ENCODE measurements at places on chromosomes 7 and 10.

DNA sequence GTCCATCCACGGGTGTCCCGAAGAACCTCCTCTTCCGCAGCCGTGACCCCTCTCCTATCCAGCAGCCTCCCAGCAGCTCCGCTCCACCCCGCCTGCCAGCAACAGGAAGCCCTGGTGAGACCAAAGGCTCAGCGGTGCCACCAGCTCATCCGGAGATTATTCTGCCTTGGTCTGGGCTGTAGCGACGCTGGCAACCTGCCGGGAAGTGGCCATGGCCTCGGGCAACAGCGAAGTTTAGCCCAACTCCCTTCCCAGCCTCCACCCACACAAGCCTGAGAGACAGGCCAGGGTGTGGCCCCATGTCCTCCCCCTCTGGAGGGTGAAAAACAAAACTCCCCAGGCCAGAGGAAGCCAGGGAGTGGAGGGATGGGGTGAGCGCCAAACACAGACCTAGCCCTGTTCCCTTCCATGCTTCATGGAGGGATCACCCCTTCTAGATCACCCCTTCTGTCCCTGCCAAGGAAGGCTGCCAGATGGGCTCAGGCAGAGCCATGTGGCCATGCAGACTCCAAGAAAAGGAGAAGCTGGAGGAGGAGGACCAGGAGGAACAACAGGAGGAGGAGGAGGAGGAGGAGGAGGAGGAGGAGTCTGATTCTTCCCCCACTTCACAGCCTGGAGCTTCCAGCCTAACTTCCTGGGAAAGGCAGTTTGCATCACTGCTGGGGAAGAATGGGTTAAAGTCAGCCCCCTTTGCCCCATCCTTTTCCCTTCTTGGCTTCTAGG, 918 bp downstream of the CALHM2 start:
- peak; percentile 34 for DNase-seq

DNA sequence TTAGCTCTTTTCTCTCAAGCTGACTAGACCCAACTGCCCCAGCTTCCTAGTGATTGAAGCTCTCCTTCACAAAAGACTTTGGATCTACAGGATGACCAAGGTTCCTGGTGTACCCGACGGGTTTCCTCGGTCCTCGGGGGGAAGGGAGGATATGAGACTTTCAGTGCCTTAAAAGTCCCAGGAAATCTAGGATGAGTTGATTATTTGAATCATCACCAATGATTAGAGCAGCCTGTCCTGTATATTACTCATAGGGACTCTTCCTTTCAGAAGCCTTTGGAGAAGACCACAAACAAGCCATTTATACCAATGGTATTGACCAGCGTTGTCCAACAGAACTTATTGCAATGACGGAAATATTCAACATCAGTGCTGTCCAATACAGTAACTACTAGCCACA, 6.1 kb upstream of the ACTA2 start:
- no peak for DNase-seq

- peak; percentile 48 for DNase-seq
Measured at GRCh38 chr10:88528201-88528600, 54.9 kb downstream of the RNLS start.

DNA sequence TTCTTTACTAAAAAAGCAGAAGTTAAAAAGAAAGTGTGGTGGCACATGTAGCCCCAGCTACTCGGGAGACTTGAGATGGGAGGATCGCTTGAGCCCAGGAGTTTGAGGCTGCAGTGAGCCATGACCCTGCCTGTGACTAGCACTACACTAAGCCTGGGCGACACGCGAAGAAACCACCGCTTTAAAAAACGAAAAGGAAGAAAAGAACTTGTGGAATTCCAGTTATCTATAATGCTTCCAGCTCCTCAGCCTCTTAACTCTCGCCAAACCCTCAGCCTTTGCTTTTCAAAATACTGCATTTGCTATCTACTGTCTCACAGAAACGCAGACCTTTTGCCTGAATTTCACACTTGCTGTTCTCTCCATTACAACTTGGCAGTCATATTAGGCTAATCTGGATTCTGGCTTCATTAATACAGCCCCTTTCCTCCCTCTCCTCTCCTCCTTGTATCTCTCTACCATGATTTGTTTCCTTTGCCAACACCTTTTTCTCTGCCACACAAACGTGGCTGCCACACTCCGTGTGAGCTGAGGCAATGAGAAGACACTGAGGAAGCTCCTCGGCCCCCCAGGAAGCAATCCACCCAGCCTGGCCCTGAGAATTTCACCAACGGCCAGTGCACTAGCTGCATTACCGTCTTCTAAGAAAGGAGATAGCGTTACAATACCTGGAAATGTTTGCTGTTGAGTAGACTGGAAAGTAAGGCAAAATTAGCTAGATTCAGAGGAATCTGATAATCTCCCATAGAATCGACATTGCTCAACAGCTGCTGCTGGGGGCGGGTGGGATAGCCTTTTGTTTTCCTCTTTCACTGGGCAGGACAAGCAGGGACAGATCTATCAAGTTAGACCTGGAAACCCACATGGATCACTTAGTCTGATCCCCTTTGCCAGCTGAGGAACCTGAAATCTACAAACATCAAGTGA, 37.2 kb downstream of the CALML5 start:
- peak; percentile 61 for DNase-seq

GRCh38 chr10:44116474-44116873, 268.4 kb downstream of the CXCL12 start:
- DNase-seq: peak; percentile 13

GRCh38 chr10:69716711-69717560, 84.8 kb upstream of the COL13A1 start:
- DNase-seq: peak; percentile 73

DNA sequence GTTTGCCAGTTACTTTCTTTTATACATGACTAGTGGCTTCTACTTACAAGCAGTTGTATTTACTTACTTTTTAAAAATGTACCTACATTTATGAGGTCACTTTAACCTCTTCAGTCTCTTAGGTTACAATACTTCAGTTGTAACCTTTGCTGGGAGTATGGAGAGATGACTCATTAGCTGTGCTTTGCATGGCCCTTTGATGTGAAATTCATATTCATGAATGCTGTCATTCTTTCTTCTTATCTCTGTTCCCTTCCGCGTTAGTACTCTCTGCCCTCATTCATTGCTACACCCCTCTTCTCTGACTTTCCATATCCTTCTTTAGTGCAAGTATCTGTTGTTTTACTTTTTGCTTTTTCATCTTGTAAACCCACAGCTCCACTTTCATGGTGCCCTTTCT, 164.3 kb downstream of the BMPER start:
- DNase-seq: peak; percentile 8

GRCh38 chr7:88818552-88818951, 23.0 kb upstream of the TEX47 start:
- DNase-seq: no peak

DNA sequence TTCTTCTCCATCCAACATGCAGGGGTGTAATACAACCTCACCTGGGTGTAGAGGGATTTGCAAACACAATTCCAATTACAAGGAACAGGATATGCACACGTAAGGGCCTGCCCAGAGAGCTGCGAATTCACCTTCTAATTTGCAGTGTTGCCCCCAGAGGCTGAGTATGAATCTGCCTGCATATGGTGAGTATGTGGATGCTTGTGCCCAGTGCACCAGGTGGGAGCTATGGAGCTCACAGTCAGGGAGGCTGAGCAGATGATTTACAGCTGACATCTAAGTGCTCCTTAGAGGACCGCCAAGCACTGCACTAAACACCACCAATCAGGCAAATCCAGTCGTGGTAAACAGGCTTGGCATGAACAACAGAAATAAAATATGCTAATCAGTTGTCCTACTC, 132.0 kb downstream of the RELN start:
- DNase-seq: peak; percentile 31

- DNase-seq: no peak
Measured at GRCh38 chr10:44788147-44789129, 122.7 kb upstream of the TMEM72 start.

GRCh38 chr7:112272921-112273561, 66.5 kb downstream of the ZNF277 start:
- DNase-seq: no peak

DNA sequence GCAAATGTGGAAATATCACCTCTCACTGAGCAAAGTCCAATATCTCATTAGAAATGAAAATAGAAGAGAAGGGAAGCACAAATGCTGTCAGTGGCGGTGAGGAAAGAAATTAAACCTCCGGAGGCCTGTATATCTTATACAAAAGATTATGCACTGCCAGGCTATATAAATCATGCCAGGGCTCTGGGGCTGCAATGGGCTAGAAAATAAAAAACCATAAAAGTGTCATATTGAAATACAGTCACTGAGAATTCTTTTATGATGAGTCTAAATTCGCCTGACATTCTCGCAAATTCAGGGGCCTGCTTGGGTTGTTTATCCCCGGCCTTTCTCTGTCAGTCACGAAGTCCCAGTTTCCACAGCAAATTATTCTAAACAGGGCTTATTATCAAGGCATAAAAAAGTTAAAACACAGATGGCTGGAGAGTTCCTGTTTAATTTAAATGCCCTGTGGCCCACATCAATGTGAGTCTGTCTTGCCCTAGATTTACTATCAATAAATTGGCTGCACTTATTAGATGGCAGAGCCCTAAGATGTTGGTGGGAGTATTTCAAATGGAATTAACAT, 193.8 kb downstream of the SNX10 start:
- no peak for DNase-seq

GRCh38 chr7:1675673-1676549, 5.8 kb downstream of the ELFN1 start:
- DNase-seq: no peak

DNA sequence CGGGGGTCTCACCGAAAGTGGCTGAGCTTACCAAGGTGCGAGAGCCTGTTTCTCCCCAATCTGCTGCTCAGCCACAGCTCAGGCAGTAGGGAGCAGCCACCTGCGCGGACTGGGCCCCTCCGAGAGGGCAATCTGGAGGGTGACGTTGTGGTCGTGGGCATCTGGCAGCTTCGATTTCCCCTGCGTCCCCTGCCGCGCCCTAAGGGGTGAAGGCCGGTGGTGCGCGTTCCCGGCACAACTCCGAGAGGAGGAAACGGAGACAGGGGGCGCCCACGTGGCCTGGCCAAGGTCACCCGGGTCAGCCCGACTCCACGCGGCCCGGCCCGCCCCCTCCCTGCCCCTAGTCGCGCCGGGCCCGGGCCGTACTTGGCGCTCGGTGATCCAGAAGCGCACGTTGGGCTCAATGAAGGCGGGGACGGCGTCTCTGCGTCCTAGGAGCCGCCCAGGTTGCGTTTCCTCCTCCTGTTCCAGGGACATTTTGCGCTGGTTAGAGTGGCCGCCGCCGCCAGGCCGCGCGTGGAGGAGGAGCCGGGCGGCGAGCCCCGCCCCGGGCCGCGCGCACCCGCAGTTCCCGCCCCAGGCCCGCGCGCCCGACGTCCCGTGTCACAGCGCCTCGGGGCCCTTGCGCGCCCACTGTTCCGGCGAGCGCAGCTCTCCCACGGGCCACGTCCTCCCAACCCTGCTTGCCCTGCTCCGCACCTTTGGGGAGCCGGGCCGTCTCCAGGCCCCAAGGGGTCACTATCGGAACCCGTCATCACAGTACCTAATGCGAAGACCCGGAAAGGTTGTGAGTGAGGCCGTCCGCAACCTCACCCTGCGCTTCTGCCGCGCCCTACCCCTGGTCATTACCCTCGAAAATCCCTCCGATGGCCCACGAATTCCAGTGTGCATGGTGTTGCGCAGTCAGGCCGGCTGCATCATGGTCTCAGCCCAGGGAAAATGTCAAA, at the start of gene SFXN4:
Gene SFXN4, minus strand, starts transcription at position 544 of the 947 bp plus-strand sequence. Its CDS starts 67 bp downstream, at position 477.
- peak; percentile 64 for DNase-seq
